ENCODE measurements at places on chromosomes 13 and 19.

DNA sequence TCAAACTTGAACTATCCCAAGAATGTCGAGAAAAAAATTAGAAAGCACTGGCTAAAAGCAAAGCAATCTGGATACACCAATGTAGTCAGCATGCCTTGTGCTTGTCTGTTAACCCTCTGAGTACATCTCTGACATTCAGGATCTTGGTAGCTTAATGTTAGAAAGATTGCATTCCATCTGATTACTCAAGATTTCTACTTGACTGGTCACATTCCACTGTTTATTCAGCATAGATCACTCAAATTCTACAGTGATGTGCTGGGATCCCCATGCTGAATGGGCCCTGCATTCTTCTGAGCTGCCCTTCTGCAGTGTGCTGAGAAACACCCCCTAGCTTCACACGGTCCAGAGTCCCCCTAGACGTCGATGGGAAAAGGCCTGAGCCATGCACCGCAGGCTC lies 295.4 kb upstream of the MAB21L1 start:
- no peak for DNase-seq

- no peak for DNase-seq
These were observed 855 bp upstream of the CARS2 start for GRCh38 chr13:110706570-110707372.

- no peak for DNase-seq
These were observed 160.5 kb downstream of the TEX29 start for GRCh38 chr13:111480976-111481375.

DNA sequence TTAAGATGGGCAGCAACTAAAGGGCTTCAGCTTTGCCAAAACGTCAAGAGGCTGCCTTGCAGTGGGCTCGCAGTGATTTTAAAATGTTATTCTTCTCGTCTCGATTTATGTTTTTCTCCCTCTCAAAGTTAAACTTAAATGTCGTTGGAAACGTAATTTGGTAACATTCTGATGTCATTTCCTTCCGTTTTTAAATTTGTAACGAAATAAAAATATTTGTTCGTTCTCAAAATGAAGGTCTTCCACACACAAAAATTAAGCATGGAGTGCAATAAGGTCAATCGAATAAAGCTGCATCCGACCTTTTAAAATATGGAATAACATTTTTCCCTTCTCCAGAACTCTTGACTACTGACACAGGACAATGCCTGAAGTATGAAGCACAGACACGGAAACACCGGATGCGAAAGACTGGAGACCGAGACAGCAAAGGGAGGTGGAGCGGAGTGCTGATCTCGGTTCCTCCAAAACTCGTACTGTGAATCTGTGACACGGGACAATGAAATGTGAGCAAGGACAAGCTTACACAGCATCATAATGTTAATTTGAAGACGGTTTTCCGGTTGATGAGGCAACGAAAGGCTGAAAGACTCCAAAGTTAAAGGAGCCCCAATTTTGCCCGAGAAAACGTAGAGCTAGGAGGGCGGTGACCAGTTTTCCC lies 850 bp downstream of the MTMR6 start:
- no peak for DNase-seq
